ENCODE measurements at places on chromosomes 5 and 9. TPM values are rescaled to one million over a fixed set of nuclear protein-coding genes. Genes with fewer than 3 reads are reported as not detected.

The HEMGN gene
- 0.47 TPM for total RNA-seq

The FREM1 gene
- not detected for total RNA-seq

The TNFSF8 gene
- total RNA-seq = 30.3 TPM

The CACNA1B gene
- not detected for total RNA-seq

The CD14 gene
- 0.56 TPM for total RNA-seq

GRCh38 chr5:134524272-134524825 lies 1.1 kb upstream of the JADE2 start:
- peaks cover 3% of the 10 kb centered on the region for H3K36me3 ChIP-seq
- H3K4me3 ChIP-seq = peak overlapping the region; percentile 99
- peak overlapping the region; percentile 97 for H3K27ac ChIP-seq
- H3K4me1 ChIP-seq = peaks cover 23% of the 10 kb centered on the region
- peak; percentile 78 for DNase-seq

GRCh38 chr5:168881427-168882149 lies 302.4 kb upstream of the PANK3 start:
- no peak overlapping the region for H3K4me3 ChIP-seq
- H3K4me1 ChIP-seq = no peaks in the 10 kb centered on the region
- no peaks in the 10 kb centered on the region for H3K36me3 ChIP-seq
- H3K27me3 ChIP-seq = peaks cover 8% of the 10 kb centered on the region
- no peak for DNase-seq
- no peak overlapping the region for H3K27ac ChIP-seq

DNA sequence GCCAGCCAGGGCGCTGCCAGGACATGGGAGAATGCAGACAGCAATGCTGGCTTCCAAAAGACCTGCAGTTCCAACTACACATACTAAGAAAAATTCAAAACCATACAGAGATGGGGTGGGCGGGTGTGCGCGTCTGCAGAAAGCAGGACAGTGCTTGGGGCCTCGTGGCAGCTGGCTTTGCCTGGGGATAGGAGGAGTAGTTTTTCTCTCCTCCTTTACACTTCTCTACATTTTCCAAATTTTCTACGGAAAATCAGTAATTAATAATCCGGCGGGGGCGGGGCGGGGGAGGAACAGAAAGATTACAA lies 43.6 kb upstream of the SARDH start:
- H3K36me3 ChIP-seq = no peaks in the 10 kb centered on the region
- no peak overlapping the region for H3K27ac ChIP-seq
- no peaks in the 10 kb centered on the region for H3K27me3 ChIP-seq
- H3K4me3 ChIP-seq = no peak overlapping the region
- no peak for DNase-seq
- peaks cover 9% of the 10 kb centered on the region for H3K4me1 ChIP-seq

GRCh38 chr9:122841501-122841900 lies 13.1 kb upstream of the PDCL start:
- no peak overlapping the region for H3K4me3 ChIP-seq
- H3K27ac ChIP-seq = no peak overlapping the region
- H3K36me3 ChIP-seq = peaks cover 27% of the 10 kb centered on the region
- H3K4me1 ChIP-seq = peaks cover 12% of the 10 kb centered on the region

DNA sequence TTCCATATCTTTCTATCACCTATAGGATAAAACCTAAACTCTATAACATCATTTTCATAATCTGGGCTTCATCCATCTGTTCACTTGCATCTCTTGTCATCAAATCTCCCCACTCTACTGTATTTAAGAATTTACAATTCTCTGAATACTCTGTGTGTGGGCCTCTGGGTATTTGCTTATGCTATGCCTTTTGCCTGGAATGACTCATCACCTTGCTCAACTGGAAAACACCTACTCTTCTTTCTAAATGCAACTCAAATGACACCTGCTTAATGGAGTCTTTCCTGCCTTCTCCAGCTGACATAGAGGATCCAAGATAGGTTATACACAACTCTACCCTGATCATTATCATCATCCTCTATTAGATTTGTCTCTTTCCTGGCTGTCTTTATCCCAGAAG lies 421.7 kb downstream of the SPATA31D1 start:
- no peak for DNase-seq
- no peak overlapping the region for H3K4me3 ChIP-seq
- H3K36me3 ChIP-seq = no peaks in the 10 kb centered on the region
- no peaks in the 10 kb centered on the region for H3K4me1 ChIP-seq
- no peaks in the 10 kb centered on the region for H3K27me3 ChIP-seq
- no peak overlapping the region for H3K27ac ChIP-seq

GRCh38 chr5:96347502-96348292 lies 85.4 kb downstream of the PCSK1 start:
- no peak overlapping the region for H3K27ac ChIP-seq
- DNase-seq = no peak
- H3K36me3 ChIP-seq = no peaks in the 10 kb centered on the region

DNA sequence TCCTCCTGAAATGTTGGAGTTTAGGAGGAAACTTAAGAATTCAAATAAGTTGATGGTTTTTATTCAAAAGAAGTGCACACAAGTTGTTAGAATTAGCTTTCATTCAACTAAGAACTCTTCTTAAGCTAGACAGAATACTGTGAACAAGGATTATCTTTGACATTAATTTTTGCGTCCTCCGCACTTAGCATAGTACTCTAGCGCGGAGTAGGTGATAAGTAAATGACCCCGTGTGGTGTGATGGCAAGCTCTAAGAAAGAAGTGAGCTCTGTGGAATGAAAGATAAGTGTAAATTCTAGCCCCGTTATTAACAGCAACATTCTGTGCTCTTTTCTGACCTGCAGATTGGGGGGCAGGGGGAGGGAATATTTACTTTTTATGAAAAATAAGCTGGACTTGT lies 1.0 kb downstream of the BRIX1 start:
- H3K36me3 ChIP-seq = peaks cover 30% of the 10 kb centered on the region
- peaks cover 39% of the 10 kb centered on the region for H3K4me1 ChIP-seq
- DNase-seq = no peak
- H3K4me3 ChIP-seq = no peak overlapping the region
- no peak overlapping the region for H3K27ac ChIP-seq

DNA sequence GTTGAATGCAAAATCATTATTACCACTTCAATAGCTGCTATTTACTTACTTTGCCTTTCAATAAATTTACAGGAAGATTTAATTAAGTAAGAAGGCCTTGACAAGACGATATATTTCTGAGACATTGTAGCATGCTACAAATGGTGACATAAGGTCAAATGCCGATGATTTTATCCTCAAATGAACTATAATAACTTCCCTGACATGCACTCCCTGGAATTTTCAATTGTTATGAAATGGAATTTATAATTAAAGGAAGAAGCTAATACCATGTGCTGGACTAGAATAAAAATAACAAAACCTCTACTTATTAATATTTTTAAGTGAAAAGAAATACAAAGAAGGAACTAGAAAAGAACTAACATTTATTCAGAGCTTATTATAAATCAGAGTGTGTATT lies 30.2 kb upstream of the ITGA1 start:
- H3K4me3 ChIP-seq = no peak overlapping the region
- peaks cover 5% of the 10 kb centered on the region for H3K36me3 ChIP-seq
- peaks cover 14% of the 10 kb centered on the region for H3K4me1 ChIP-seq
- H3K27me3 ChIP-seq = no peaks in the 10 kb centered on the region

DNA sequence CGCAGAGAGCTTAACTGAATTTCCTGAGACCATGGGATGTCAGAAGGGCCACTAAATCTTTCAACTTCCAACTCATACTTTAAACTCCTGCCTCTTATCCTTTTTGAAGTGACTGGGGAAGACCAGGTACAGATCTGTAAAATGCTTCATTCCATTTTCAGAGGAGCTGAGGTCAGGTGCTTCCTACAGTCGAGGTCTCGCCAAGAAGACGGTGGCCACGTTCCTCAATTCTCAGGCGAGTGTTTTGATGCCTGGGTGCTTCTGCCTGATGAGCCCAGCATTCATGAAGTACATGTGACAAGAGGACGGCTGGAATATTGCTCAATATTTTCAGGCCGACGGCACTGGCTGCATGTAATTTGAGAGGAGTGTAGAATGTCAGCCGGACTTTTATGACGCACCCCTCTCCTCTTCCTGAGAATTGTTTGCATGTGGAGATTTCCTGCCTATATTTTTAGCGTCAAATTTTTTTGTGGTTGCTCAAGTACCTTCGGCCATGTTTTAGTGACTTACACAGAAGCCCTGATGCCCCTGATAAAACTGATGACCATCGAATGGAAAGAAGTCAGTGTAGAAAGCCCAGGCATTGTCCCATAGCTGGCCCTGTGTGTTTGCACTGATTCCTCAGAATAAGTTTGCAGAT lies 38.8 kb upstream of the GLRX start:
- DNase-seq = no peak
- H3K4me3 ChIP-seq = no peak overlapping the region
- no peaks in the 10 kb centered on the region for H3K36me3 ChIP-seq
- H3K27ac ChIP-seq = no peak overlapping the region

GRCh38 chr5:168850683-168851082 lies 271.5 kb upstream of the PANK3 start:
- DNase-seq = no peak
- H3K4me1 ChIP-seq = peaks cover 16% of the 10 kb centered on the region
- no peak overlapping the region for H3K4me3 ChIP-seq
- H3K27ac ChIP-seq = no peak overlapping the region
- H3K36me3 ChIP-seq = no peaks in the 10 kb centered on the region

- peaks cover 17% of the 10 kb centered on the region for H3K27me3 ChIP-seq
- DNase-seq = no peak
- no peaks in the 10 kb centered on the region for H3K36me3 ChIP-seq
- no peak overlapping the region for H3K27ac ChIP-seq
Observed at GRCh38 chr5:58934629-58935097, 351.8 kb downstream of the RAB3C start.

DNA sequence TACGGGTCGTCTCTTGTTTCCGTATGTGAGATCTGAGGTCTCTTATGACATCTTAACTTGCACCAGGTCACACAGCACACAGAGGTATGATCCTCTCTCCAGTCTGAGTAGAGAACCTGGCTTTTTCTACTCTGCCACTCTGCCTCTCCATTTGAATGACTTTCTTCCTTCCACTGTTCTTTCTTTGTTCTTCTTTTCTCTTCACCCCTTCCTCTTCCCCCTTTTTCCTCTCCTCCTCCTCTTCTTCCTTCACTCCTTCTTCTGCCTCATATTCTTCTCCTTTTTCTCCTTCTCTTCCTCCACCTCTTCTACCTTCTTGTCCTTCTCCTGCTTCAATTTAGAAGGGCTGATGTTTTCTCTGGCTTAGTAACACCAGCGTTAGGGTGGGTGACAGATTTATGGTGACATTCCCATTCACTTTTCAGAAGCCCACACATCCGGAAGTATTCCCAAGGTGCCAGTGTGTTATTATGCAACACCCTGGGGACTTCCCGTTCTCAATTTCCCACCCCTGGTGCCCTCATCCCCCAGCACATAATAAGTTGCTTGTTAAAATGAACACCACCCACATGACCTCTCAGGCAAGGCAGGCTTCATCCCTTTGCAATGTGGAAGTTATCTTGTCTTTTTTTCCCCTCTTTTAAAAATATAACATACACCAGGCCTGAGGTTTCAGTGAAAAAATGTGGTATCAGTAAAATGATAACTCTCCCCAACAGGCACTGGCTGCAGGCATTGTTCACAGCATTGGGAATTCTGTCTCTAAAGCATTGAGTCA lies 122.0 kb downstream of the PAPPA start:
- H3K36me3 ChIP-seq = no peaks in the 10 kb centered on the region
- no peaks in the 10 kb centered on the region for H3K27me3 ChIP-seq
- no peak overlapping the region for H3K27ac ChIP-seq
- no peak overlapping the region for H3K4me3 ChIP-seq
- no peak for DNase-seq

DNA sequence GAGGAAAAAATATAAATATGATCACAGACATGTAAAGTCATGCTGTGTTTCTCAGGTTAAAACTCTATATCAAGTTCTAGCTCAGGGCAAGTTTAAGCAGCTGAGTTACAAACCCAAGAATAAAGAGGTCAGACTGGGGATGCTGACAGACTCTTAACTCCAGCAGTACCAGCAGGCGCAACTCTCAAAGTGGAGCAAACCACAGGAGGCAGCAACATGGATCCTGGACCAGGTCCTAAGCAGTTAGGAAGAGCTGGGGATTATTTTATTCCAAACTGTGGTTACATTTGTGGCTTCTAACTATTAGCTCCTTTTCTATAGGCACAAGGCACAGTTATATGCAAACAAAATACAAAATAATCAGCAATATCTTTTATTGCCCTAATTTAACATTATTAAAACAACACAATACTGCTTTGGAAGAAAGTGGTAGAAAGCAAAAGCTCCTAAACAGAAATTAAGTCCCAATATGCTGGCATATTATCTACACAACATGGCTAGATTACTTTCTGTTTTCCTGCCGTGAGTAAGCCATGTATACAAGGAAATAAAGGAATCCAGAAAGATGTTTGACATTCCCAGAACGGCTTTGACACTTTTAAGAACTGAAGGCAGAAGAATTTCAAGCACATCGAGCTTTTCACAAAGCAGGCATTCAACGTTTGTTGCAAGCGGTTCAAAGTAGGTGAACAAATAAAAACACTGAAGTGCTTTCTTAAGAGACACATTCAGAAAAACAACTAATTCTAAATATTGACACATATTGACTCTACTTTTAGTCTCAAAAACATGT lies 378.8 kb upstream of the ZNF608 start:
- no peaks in the 10 kb centered on the region for H3K4me1 ChIP-seq
- no peak overlapping the region for H3K27ac ChIP-seq
- no peaks in the 10 kb centered on the region for H3K27me3 ChIP-seq
- DNase-seq = no peak
- no peaks in the 10 kb centered on the region for H3K36me3 ChIP-seq

GRCh38 chr5:43041110-43041668 lies 1.1 kb upstream of the ANXA2R start:
- peaks cover 17% of the 10 kb centered on the region for H3K36me3 ChIP-seq
- peaks cover 38% of the 10 kb centered on the region for H3K4me1 ChIP-seq
- peak overlapping the region; percentile 94 for H3K4me3 ChIP-seq
- DNase-seq = peak; percentile 71

- no peak overlapping the region for H3K27ac ChIP-seq
- peak overlapping the region; percentile 82 for H3K4me3 ChIP-seq
- H3K27me3 ChIP-seq = peaks cover 7% of the 10 kb centered on the region
Observed at GRCh38 chr9:98254228-98255060, 1.0 kb downstream of the TBC1D2 start.

DNA sequence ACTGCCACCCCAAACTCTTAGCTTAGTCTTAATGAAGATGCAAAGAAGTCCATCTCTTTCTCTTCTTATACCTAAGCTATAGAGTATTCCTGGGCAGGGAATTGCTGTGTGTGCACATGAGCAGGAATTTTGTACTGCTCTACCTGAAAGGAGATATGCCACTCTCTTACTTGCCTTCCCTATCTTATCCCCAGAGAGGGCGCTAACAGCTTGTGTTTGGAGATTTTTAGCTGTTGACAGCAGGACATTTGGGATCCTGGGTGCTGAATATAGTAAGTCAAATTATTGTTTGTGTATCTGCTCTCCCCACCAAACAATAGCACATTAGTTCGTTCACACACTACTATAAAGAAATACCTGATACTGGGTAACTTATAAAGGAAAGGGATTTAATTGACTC lies 159.5 kb downstream of the GABRG2 start:
- H3K36me3 ChIP-seq = no peaks in the 10 kb centered on the region
- no peaks in the 10 kb centered on the region for H3K4me1 ChIP-seq
- H3K4me3 ChIP-seq = no peak overlapping the region

- DNase-seq = no peak
- no peaks in the 10 kb centered on the region for H3K36me3 ChIP-seq
- no peak overlapping the region for H3K27ac ChIP-seq
Observed at GRCh38 chr5:117681431-117682254, 1107.0 kb upstream of the SEMA6A start.
